ENCODE measurements at places on chromosomes 1 and 21.

DNA sequence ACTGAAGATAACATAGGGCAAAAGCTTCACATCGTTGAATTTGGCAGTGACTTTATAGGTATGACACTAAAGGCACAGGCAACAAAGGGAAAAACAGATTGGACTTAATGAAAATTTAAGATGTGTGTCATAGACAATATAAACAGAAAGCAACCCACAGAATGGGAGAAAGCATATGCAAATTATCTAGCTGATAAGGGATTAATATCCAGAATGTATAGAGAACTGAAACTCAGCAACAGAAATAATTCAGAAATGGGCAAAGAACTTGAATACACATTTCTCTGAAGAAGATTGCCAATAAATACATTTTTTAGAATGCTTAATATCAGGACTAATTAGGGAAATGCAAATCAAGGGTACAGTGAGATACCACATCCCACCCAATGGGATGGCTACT is 55.2 kb upstream of the ANGPTL1 start:
- DNase-seq: no peak

DNA sequence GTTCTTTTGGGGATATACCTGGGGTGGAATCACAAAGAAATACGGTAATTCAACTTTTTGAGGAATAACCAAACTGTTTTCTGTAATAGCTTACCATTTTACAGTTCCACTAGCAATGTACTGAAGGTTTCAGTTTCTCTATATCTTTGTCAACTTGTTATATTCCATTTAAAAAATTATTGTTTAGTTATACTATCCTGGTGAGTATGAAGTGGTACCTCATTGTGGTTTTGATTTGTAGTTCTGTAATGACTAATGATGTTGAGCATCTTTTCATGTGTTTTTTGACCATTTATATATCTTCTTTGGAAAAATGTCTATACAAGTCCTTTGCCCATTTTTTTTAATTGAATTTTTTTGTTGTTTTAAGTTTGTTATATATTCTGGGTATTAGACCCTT is 39.4 kb downstream of the MAST2 start:
- no peak for DNase-seq

DNA sequence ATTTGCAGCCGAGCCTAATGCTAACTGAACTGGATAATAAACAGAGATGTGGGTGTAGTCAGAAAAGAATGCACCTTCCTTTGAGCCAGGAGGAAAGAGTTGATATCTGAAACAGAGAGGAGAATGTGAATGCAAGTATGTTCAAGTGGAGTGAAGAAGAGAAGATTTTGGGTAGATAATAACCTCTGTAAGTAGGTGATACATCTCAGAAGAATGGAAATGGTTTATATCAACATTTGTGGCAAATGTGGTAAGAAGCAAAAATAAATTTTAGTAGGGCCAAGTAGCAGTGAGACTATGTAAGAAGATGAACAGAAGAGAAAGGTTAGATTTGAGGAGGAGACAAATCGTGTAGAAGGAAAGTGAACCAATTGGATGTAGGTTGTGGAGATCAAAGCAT is 1.7 kb upstream of the DNTTIP2 start:
- no peak for DNase-seq

GRCh38 chr1:42576935-42577334 is 81.3 kb upstream of the PPIH start:
- no peak for DNase-seq

- DNase-seq: no peak
These were observed 47.2 kb downstream of the HSD3B1 start for GRCh38 chr1:119554183-119554582.

- DNase-seq: no peak
These were observed 203.9 kb downstream of the C1orf94 start for GRCh38 chr1:34380526-34381124.

- peak; percentile 98 for DNase-seq
These were observed at the start of gene KLHDC9 for GRCh38 chr1:161098210-161099068. TSS of gene KLHDC9 (plus strand) at chr1:161098361. CDS start at chr1:161098536, 175 bp downstream.

- no peak for DNase-seq
These were observed 13.3 kb upstream of the PPP2R5A start for GRCh38 chr1:212271823-212272485.

Measured in NCI-H187 (cell line).